ENCODE measurements at places on chromosomes 11 and 22.

DNA sequence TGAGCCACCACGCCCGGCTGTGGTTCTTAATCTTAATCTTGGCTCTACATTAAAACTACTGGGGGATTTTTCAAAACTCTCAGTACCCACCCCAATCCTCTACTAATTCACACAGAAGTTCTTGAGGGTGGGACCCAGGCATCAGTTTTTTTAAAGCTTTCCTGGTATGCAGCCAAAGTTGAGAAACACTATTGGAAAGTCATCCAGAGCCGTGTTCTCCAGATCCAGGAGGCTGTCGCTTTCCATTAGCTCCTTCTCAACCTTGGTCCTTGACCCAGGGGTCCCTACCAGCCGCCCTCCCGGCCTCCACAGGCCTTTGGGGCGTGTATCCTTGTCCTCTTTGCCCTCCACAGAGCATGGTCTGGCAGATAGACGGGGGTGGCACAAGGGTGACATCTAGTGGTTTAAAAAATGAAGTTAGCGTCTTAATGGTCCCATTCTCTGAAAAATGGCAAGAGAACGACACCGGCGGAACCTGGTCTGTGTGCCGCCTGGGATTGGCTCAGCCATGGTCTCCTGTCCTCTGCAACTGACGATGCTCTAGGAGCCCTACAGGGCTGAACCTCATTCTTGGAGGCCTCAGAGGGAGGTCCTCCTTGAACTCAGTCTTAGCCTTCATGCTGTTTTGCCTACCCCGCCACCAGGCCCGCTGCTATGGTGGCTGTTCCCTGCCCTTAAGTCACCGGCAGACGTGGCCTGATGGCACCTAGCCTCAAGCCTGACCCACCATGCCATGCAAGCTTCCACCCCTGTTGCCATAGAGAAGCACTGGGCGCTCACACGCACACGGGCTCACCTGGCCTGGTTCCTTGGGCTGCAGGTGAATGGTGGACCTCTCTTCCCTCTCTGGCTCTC, 152.0 kb upstream of the SYN3 start:
- no peak for DNase-seq

GRCh38 chr11:69437001-69437875, 44.2 kb upstream of the LINC01488 start:
- DNase-seq = no peak

GRCh38 chr22:40610329-40610850, 26.1 kb downstream of the MRTFA start:
- no peak for DNase-seq

- DNase-seq = peak; percentile 67
Observed at GRCh38 chr11:41921746-41922390, 462.4 kb upstream of the LRRC4C start.

DNA sequence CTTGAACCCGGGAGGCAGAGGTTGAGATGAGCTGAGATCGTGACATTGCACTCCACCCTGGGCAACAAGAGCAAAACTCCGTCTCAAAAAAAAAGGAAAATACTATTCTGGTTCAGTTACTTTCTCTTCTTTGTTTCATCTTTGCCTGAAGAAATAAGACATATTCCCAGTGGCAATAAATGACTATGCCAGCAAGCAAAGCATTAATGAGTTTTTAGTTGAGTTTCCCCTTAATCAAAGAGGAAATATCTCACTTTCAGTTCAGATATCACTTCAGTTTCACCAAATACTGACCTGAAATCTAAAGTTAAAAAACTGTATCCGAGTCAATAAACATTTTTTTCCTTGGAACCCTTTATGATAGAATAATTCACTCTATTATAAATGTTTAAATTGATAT, 10.4 kb downstream of the PISD start:
- DNase-seq = no peak

GRCh38 chr11:117369534-117369933, 41.9 kb downstream of the CEP164 start:
- no peak for DNase-seq

DNA sequence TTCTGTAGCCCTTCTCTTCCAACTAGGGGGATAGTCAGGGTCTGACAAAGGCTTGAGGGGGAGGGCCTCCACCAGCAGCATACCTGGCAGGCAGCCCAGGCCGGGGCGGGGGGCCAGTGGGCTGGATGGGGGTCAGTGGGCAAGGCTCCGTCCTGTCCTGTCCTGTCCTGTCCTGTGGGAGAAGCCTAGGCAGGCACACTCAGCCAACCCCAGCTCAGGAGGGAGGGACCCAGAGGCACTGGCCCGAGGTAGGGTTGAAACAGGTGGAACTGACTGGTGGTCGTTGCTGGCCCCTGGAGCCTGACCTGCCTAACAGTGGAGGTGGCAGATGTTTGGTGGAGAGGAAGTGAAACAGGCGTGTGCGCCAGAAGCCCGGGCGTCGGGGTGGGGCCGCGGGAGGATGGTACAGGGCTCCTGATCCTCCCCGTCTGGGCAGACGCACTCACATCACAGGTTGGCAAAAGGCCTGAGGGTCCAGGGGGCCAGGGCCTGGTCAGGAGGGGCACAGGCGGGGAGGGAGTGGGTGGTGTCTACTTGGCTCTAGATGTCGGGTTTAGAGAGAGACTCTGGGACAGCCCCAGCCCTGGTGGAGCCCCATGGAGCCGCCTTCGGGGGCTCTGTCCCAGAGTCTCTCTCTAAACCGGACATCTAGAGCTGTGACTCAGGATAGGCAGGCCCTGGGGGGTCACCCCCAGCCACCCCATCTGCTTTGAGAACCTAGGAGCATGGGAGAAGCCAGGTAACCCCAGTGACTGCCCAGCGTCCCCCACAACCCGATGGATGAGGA, 32.5 kb upstream of the GRAMD4 start:
- DNase-seq = no peak

- DNase-seq = no peak
Observed at GRCh38 chr22:19888131-19888746, 33.6 kb upstream of the GNB1L start.

- no peak for DNase-seq
Observed at GRCh38 chr11:62602141-62603071, 741 bp upstream of the MTA2 start.

DNA sequence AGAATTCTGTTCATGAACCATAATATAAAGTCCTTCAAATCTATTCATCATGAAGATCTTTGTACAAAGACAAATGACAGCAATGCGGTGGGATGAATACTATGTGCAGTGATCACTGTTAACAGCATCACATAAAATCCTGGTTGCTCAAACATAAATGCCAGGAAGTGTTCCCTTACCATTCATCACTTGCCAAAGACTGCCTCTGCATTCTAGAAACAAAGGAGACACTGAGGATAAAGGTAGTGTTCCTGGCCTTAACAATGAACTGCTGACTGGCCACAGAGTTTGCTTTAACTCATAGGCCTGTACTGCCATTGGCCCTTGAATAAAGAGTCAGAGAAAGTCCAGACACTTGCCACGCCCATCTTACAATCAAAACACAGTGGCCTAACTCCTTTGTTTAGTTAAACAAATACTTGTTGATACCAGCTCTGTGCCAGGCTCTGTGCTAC, 29.5 kb downstream of the C2CD3 start:
- no peak for DNase-seq

- DNase-seq = no peak
Observed at GRCh38 chr22:22084089-22084711, 101.6 kb upstream of the TOP3B start.

DNA sequence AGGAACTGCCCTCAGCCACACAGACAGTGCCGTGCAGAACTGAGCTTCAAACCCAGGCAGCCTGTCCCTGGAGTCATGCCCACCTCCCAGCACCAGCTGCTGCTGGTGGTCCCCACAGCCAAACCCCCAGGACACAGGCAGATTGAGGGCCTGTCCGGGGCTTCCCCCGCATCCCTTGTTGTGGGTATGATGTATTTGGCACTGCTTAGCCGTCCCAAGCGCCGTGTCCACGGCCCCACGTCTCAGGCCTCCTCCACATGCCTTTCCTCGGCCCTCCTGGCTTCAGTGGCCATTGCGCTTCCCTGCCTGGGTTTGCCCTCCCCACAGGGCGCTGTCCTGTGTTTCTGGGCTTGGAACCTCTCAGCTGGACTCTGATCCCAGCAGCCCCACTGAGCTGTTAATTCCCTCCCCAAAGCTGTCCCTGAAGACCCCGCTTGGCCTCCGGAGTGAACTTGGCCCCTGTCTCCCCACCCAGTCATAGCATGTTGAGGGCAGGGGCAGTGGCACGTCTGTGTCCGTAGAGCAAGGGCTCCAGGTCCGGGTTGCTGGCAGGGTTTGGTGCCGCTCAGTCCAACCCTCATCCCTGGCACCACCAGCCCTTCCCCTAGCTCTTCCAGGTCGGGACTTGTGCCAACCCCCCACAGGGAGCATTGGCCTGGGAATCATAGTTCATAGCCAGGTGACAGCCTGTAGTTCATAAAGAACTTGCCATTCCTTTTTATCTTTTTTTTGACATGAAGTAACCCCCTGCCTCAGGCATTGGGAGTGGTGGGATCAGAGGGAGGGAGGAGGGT, 34.5 kb upstream of the TEF start:
- no peak for DNase-seq

GRCh38 chr11:72573072-72573854, 101.0 kb downstream of the PDE2A start:
- no peak for DNase-seq

GRCh38 chr11:44307340-44308099, 2.4 kb downstream of the ALX4 start:
- no peak for DNase-seq

- no peak for DNase-seq
Observed at GRCh38 chr22:17303840-17304779, 65.2 kb upstream of the CECR2 start.

DNA sequence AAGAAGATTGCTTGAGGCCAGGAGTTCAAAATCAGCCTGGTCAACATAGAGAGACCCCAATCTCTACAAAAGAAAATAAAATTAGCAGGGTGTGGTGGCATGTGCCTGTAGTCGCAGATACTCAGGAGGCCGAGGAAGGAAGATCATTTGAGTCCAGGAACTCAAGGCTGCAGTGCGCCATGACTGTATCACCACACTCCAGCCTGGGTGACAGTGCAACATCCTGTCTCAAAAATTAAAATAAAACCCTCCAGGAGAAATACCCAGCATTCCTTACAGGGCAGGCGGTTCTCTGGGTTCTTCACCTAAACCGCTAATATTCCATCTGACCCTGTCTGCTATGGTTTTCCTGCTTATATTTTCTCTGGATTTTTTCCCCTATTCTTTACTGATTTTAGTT, 13.5 kb downstream of the TCF20 start:
- DNase-seq = no peak

DNA sequence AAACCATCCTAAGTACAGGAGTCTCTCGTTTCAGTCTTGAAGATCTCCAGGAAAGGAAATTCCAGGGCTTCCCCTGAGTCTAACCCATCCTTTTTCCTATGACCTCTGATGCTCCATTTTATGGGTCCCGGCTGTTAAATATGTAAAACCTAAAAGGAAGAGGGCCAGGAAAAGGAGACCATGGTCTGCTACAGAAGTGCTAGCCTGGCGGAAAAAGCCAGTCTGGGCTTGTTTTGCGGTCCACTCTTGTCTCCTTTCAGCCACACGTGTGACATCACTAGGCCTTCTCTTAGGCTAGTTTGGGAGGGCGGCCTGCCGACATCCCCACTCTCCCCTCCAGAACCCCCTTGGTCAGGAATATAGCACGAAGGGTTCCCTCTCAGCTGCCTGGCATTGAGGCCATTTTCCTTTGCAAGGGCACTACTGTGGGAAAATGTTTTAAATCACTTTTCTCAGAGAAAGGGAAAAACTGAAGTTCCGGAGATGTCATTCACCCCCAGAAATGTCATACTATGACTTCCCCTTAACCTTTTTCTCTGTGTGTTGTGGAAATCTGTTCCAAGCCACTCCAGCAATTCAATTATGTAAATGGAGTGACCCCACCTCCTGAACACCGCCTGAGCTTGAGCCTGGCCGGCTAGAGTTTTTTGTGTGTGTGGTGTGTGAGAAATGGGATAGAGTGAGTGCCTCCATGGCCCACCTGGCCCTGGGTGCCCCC, 86.9 kb downstream of the UBASH3B start:
- DNase-seq = no peak

GRCh38 chr11:61960532-61960931, 6.9 kb downstream of the FTH1 start:
- DNase-seq = no peak

DNA sequence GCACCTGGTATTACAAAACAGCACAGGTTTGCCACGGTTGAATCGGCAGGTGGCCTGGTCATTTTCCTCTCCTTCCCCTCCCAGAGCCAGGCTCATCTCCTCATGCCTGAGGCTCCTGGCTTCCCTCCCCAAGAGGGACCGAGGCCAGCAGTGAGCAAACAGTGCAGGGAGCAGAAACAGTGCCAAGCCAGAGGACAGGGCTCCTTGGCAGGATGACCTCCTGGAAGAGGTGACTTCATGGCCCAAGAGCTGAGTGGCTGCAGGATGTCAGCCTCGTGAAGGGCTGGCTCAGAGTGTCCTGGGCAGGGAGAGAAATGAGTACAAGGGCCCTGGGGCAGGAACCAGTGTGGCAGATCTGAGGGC, 22.8 kb upstream of the PPFIA1 start:
- no peak for DNase-seq

DNA sequence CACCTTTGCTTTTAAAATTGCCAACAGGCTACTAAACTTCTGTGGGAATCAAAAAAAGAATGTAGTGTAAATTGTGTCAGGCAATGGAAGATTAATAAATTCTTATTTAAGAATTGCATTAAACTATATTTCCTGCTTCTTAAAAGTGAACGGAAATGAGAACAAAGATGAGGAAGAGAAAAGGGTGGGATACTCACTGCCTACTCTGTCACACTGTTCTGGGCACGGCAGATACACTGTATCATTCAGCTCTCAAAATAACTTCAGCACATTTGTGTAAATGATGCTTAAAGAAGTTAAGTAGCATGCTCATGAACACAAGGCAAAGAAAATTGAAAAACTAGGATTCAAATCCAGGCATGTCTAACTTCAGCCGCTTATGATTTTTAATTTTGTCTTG, 218.7 kb downstream of the DCDC1 start:
- no peak for DNase-seq

GRCh38 chr22:50105208-50106100, 15.6 kb downstream of the MOV10L1 start:
- DNase-seq = no peak

DNA sequence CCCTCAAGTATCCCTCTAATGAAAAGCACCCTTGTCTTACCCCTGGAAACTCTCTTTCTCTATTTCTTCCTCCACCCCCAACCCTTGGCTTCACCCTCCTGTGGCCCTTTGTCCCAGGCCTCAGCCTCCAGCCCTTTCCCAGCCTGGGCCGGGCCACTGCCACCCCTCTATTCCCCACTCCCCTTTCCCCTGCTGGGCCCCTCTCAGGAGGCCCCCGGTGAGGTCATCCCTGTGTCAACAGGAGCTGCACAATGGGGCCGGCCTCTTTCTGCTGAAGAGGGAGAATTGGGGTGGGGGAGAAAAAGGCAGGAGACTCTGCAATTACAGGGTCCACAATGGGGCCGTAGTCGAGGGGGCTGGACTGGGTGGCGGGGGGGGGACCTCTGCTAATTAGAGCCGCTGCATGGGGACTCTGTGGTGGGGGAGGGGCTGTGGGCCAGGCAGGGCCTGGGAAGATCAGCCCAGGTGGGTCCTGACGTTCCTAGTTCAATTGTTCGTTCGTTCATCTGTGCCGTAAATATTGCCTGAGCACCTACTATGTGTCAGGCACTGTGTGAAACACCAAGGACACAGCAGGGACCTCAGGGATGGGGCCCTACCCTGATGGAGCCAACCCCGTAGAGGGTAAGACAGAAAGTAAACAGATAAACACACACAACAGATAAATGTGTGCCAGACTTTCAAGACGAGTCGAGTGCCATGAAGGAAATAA, 18.5 kb upstream of the MPPED1 start:
- DNase-seq = no peak

GRCh38 chr11:96736601-96737000, 346.8 kb downstream of the JRKL start:
- DNase-seq = no peak

GRCh38 chr11:107472966-107473365, 15.3 kb upstream of the CWF19L2 start:
- no peak for DNase-seq
